CD4-positive, alpha-beta T cell treated with Interleukin-15 for 4 hours (primary cell): ENCODE measurements at places on chromosomes 6 and 20.

GRCh38 chr6:38997128-38997761, 51.3 kb upstream of the GLP1R start:
- no peak for DNase-seq

GRCh38 chr6:90463359-90463758, 123.5 kb downstream of the MAP3K7 start:
- DNase-seq: peak; percentile 42

- DNase-seq: no peak
These were observed 318.7 kb downstream of the RFPL4B start for GRCh38 chr6:112665815-112666214.

DNA sequence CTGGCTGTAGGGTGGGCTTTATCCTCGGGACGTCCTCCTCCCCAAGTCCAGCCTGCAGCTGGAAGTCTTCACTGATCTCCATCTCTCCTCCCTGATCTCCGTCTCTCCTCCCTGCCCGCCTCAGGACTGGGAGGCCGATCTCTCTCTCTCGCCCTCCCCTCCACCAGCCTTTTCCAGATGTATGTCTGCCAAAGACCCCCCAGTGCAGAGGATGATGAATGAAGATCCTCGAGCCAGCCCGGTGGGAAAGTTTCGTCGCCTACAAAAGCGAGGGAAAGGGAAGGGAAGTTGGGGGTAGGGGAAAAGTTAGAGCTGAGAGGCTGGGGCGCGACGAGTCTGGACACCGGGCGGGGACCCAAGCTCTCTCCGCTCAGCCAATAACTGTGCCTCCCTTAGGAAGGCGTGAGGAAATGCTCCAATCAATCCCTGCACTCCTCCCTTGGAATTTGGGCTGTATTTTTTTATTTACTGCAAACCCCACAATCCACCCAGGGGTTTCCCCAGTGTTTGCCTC, 595 bp upstream of the SRF start:
- DNase-seq: no peak

DNA sequence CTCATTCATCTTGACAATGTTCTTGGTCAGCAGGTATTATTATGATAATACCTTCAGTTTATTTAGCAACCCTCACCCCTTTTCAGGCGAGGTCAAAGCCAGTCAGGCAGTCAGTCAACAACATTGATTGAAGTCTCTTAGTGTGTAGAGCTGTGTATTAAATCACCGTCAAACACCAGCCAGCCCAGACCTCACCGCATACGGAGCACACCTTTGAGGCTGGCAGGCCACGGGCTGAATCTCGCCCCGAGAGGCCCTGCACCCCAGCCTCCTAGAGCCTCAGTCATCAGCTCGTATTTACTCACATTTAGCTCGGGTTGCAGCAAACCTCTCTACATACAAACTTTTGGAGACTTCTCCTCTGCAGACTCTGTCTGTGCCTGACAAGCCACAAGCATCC, 36.0 kb upstream of the FOXA2 start:
- DNase-seq: no peak

GRCh38 chr6:109262261-109262660, 120.0 kb downstream of the CD164 start:
- DNase-seq: no peak

- no peak for DNase-seq
These were observed 87.4 kb upstream of the TPD52L1 start for GRCh38 chr6:125066140-125066539.

GRCh38 chr6:136420853-136421252, 129.4 kb downstream of the MAP7 start:
- DNase-seq: no peak

DNA sequence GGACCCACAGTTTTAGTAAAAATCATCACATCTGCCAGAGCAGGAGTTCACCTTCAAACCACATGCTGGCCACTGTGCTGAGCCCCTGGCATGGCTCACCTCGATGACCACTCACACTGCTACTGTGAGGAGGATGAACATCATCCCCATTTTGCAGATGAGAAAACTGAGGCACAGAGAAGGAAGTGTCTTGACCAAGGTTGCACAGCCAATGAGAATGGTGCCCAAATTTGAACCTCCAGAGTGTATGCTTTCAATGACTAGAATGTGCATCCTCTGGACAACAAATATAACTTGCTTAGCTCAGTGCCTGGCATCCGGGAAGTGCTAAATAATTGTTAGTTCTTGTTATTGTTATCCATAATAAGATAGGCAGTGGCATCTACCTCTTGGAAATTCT, 37.2 kb upstream of the FAM83D start:
- DNase-seq: no peak

DNA sequence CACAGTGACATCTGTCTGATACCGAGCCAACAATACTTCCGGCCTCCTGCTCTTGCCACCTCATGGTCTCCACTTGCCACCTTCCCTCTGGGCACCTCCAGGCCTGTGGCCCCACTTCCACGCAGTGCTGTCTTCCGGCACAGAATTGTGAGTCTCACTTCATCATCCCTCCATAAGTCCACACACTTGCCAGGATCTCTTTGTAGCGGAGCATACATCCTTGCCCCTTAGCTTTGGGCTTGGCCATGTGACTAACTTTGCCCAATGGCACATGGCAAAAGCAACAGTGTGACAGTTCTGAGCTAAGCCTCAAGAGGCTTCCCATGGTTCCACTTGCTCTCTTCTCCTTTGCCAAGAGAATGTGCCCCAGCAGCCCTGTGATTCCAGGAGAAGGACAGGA, 4.5 kb upstream of the C20orf202 start:
- DNase-seq: no peak

DNA sequence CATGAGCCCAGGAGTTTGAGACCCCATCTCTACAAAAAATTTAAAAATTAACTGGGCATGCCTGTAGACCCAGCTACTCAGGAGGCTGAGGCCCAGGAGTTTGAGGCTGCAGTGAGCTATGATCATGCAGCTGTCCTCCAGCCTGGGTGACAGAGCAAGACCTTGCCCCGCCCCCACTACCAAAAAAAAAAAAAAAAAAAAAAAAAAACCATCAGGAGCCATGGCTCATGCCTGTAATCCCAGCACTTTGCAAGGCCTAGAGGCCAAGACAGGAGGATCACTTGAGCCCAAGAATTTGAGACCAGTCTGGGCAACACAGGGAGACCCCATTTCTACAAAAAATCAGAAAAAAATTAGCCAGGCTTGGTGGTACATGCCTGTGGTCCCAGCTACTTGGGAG, 159.1 kb downstream of the SOBP start:
- no peak for DNase-seq

DNA sequence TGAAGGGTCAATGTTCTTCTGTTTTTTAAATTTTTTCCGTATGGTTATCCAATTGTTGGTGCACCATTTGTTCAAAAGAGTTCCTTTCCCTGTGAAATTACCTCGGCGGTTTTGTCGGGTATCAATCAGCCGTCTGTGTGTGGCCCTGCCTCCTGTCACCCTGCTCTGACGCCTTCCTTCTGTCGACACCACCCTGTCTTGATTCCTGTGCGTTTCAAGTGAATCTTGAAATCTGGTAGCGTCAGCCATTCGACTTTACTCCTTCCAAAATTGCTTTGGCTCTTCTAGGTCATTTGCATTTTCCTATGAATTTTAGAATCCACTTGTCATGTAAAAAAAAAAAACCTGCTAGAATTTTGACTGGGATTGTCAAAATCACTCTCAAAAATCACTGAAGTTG, 181.1 kb downstream of the CDH4 start:
- no peak for DNase-seq

DNA sequence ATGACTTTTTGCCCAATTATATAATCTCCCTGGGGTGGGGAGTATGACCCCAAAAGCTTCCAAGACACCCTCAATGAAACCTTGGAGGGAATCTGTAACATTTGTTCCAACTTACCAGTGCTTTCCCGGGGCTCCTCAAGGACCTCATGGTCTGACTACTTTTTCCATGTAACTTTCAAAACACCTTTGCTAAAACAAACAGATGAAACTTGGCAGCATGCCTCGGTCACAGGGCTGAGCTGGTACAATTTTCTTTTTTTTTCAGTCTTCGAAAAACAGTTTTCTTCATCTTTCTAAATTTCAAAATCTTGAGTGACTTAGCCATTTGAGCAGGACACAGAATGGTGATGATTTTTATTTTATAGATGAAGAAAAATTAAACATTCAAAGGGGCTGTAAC, 241.2 kb downstream of the BMP7 start:
- DNase-seq: no peak

DNA sequence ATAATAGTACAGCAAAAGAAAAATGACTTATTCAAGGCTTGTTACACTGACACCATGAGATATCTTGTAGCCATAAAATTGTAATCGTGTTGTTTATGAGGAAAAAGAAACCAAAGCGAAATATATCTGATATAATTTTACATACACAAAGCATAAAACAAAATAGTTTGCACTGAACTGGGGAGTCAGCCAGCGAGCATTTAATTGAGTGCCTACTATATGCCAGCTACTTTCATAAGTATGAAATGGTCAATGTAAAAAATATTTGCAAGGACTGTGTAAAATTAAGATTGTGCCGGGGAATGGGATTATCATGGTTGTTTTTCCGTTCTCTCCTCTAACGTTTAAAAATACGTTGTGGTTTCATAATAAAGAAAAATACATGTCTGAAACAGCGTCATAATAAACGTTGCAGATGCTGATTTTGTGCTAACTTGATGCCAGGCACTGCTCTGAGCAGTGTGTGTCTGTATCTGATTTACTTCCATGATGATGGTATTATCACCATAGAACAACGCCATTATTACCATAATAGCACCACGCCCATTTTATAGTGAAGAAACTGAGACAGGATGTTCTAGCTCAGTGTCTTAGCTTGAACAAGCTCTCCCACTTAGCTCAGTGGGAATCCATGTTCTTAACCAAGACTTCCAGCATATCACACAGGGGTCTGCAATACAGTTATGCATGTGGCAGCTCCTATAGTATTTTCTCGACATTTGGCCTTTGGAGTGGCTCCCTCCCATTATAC, 144.6 kb downstream of the BCAS1 start:
- DNase-seq: no peak

- no peak for DNase-seq
These were observed 20.5 kb upstream of the TTPAL start for GRCh38 chr20:44455126-44455525.

DNA sequence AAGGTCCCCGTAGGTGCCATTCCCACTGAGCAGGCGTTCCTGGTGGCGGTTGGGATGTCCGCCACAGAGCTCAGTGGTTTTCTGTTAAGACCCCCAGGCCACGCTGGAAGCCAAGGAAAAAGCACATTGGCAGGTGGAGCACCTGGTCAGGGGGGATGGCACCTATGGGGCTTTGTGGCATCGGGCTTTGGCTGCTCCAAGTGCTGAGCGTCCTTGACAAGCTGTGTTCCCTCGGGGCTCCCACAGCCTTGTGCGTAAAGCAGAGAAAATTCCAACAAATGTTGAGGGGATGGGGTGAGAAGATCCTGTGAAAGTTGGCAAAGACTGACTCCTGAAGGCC, 135.4 kb downstream of the JPH2 start:
- DNase-seq: no peak

DNA sequence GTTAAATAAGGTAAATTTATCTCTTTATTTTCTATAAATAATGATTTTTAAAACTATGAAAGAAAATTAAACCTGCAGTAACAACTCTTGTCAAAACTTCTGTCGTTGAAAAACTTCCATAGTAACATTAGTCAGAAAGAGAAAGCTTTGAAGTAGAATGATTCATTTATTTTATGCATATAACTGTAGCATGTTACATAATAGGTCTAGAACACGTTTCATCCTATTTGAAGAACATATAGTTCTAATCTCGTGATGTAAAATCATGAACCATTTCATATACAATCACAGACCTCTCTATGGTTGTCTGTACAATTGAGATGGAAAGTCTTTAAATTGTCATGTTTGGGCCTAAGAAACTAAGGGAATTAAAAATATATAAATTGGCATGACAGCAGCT, 61.3 kb upstream of the MYLIP start:
- DNase-seq: no peak

DNA sequence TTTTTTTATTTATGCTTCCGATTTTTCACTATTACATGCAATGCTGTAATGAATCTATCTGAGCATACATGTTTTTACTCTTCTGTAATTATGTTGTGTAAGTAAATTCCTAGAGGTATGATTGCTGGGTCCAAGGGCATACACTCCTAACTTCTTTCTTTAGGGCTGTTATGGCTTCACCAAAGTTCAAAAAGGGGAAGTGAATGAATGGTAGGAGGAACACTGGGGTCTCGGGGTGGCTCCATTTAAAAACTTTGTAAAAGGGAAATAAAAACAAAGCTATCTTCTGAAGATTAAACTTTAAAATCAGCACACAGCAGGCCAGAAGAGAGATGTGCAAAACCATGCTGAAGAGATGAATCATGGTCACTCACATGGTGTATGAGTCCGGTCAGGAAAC, 289.1 kb upstream of the SUPT3H start:
- DNase-seq: no peak

- DNase-seq: peak; percentile 66
These were observed 38.3 kb downstream of the HECA start for GRCh38 chr6:139173172-139173571.

DNA sequence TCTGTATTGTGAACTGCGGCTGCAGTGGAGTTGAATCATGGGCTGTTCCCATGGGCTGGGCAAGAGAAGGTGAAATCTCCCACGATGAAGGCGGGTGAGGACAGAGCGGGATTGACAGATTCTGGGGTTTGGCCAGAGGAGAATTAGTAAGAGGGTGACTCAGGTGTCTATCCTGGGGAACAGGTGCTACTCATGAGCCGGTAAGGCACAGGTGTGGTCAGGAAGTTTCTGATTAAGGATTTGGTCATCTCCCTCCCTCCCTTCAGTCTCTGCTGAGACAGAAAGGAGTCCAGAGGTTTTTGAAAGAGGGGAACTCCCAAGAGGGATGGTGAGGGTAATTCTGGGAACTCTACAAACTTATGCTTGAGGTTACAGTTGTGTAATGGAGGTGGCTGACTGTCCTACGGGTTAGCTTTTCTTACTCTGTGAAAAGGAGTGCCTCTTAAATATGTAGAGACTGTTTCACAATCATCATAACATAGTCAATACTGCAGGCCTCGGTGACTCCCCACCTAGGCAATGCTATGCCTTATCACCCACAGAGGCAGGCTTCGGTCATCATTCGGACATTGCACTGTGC, 31.5 kb downstream of the SERPINB1 start:
- DNase-seq: no peak

- no peak for DNase-seq
These were observed 33.4 kb upstream of the IL17A start for GRCh38 chr6:52152711-52153160.

GRCh38 chr6:108027594-108027993, 46.9 kb downstream of the OSTM1 start:
- no peak for DNase-seq

GRCh38 chr6:154435400-154435945, 75.0 kb downstream of the CNKSR3 start:
- DNase-seq: no peak

DNA sequence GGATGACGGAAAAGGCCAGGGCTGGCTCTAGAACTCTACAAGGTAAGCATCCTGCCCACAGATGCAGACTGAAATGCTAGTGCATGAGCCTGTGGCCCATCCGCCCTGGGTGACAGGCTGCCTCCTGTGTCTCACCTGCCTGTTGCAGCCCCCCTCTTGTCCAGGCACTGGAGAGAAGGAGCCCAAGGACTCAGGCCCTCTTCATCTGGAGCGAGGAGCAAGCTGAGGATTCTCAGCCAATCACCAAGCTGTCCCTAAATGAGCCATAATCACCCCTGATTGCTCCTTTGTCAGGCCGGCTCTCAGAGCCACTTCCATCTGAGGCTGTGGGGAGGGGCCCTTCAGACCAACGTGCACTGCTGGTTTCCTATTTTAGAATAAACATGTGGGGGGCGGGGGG, 10.0 kb upstream of the SLC32A1 start:
- no peak for DNase-seq

GRCh38 chr6:54846243-54846856, at the start of gene FAM83B:
TSS of gene FAM83B (plus strand) at chr6:54846771. CDS start at chr6:54870247, 23,476 bp downstream.
- no peak for DNase-seq
